Erythroblast (primary cell): ENCODE measurements at places on chromosomes 5 and 9.

GRCh38 chr5:167710444-167711073 lies 580.9 kb upstream of the WWC1 start:
- DNase-seq: no peak

- DNase-seq: no peak
Measured at GRCh38 chr9:3455094-3455493, 70.7 kb downstream of the RFX3 start.

DNA sequence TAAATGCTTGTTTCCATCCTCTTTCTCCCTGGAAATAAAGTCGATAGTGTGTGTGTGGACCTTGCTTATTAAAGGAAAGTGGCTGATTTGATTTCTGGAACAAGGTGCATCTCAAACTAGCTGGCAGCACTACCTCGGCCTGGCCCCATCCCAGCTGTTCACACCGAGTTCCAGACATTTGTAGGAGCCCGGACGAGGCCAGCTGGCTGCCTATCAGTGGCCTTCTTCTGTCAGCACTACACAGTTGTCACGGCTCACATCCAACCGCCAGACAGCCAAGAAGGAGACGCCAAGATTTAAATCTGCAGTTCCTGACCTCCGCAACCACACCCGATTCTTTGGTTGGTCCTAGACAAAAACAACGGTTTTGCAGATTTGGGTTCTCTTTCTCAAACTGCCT lies 63.6 kb downstream of the PALM2AKAP2 start:
- DNase-seq: no peak

GRCh38 chr9:105359892-105360291 lies 87.9 kb upstream of the FSD1L start:
- peak; percentile 72 for DNase-seq

DNA sequence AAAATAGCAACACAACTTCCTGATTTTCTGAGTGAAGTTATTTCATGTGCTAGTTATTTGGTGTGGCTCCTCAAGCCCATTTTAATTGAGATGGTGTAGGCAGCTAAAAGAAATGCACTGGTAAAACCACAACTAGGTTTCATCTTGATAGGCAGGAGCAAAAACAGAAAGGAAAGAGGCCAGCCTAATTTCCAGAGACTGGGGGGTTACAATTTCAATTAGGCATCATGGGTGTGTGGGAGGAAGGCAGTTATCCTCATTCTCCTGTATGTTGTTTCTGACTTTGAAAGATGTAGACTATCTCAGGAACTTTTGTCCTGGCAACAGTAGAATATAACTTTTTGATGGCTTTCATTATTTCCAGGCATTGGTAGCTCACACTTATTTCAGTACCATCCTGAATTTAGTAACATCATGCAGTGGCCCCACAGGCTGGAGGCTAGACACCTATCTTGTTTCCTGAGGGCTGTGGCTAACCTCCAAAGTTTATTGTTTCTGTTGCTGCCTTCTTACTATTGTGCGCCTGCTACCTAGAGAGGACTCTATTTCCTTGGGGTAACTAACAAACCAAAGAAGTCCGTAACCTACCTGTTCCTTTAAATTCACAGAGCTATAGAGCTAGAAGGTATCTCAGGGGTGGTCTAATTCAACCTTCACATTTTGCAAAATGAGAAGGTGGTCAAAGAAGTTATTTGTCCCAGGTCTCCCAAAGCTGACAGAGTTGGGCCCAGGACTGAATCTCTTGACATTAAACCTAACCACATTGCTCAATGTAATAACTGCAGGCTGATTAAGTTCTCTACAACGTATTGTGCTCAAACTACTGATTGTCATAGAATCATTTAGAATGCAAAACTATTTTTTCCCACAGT lies 42.4 kb downstream of the FYB1 start:
- no peak for DNase-seq

GRCh38 chr5:81225463-81225862 lies 7.7 kb upstream of the CKMT2 start:
- no peak for DNase-seq

DNA sequence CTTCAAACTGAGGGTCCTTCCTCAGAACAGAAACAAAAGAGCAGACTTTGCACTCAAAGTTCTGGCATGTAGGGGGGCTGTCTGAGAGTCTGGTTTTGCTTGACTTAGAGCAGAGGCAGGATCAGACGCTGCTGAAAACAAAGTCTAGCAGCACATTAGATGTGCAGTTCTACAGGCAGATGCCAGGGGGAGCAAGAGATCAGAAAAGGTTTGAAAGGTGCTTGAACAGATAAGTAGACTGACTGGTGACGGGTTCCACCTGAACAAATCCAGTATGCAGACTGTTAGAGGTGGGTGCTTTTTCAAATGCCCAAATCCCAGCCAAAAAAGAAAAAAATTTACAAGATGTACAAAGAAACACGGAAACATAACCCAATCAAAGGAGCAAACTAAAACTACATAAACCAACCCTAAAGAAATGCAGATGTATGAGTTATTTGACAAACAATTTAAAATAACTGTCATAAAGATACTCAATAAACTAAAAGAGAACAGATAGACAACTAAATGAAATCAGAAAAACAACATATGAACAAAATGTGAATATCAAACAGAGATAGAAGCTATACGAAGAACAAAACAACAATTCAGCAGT lies 194.7 kb upstream of the FREM1 start:
- peak; percentile 53 for DNase-seq

DNA sequence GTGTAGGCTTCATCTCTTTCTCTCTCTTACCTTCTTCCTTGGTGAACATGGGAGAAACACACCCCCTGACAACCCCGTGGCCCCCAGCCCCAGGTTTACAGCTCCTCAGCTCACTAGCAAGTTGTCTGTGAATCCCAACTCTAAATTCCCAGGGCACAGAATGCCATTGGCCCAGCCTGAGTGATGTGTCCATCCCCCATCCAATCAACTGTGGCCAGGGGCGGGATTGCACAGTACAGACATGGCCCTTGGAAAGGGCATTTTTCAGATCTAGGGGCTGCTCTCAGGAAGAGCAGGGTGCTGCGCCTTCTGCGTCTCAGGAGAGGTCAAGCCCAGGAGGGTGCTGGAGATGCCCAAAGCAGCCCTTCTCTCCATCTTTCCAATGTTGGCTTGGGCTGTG lies 48.2 kb upstream of the ASS1 start:
- no peak for DNase-seq

GRCh38 chr9:134401391-134401790 lies 75.1 kb downstream of the RXRA start:
- no peak for DNase-seq

DNA sequence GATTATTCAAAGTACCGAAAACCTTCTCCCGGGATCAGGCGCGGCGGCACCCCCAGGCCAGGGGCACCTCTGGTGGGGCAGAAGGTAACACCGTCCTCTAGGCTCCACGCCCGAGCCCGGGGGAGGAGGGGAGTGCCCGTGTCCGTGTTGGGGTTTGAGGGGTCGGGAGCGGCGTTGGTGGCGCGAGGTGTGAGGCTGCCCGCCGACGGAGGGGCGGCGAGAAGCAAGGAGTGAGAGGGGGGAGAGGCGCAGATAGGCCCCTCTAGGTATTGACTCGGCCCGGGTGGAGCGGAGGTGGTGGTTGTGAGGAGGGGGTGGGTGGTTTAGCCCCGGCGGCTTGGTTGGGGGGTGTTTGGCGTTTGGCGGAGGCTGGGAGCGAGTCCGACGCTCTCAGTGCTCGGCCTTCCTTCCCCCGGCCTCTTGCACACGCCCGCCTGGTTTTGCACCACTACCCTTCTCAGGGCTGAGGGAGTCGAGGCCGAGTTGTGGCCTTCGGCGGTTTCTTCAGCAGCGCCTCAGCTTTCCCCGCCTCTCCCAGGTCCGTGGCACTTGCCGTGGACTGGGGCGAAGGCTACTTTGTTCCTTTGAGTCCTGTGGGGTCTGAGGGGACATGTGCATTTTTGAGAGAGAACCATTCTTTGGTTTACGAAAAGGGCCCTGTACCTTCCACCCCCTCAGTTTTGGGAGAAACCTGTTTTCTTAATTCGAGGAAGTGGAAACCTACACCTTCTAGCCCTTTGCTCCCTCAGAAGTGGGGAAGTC lies 450 bp downstream of the GPBP1 start:
- DNase-seq: peak; percentile 80

DNA sequence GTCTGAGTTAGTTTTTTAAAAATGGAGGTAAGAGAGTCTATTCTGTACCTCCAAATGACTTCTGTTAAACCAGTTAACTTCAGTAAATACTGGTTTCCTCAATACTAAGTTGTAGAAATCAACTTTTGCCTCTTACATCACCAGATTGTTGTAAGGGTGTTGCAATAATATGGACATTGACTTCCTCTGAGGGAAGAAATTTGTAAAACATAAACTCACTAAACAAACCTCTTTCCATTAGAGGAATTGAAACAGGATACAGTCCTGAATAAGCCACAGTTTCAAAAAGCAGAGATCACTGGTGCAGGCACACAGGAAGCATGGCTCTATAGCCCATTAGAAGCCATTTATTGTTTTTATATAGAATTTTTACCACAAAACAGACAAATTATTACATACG lies 32.7 kb upstream of the SLCO6A1 start:
- DNase-seq: no peak

- DNase-seq: peak; percentile 5
Measured at GRCh38 chr9:19583890-19584289, 175.1 kb downstream of the ACER2 start.

- no peak for DNase-seq
Measured at GRCh38 chr5:76874088-76874581, 24.3 kb downstream of the S100Z start.

GRCh38 chr9:74610523-74611061 lies 113.5 kb downstream of the RORB start:
- DNase-seq: no peak

DNA sequence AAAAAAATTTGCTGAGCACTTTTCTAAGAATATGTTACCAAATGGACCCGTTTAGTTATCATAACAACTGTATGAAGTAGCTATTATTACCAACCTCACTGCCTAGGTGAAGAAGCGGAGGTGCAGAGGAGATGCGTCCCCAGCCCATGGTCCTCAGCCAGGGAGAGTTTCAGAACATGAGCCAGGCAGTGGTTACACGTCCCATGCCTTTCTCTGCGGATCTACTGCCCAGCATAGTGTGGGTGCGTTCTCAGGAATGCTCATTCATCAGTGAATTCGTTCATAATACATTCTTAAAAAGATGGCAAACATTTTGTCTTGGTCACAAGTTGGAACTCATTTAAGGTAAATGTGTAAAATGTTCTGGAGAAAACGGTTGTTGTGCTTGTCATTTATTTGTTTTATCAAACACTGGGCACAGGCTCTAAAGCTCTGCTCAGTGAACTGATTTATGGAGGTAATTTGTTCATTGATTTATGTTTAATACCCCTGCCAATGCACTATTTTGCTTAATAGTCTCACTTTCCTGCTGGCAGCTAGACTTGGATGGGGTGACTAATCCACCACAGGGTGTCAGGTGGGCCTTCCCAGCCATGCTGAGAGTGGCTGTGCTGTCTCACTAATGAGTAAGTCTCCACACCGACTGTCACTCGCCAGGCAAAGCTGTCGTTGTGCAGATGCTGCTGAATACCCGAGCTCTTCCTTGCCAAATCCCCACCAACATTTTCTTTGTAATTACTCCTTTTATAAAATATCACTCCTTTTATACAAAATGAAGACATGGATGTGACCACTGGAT lies 248.8 kb downstream of the TENT4A start:
- no peak for DNase-seq

GRCh38 chr5:14706615-14707021 lies 42.1 kb downstream of the OTULIN start:
- DNase-seq: no peak

GRCh38 chr9:33868440-33868973 lies 51.5 kb downstream of the UBE2R2 start:
- DNase-seq: no peak

DNA sequence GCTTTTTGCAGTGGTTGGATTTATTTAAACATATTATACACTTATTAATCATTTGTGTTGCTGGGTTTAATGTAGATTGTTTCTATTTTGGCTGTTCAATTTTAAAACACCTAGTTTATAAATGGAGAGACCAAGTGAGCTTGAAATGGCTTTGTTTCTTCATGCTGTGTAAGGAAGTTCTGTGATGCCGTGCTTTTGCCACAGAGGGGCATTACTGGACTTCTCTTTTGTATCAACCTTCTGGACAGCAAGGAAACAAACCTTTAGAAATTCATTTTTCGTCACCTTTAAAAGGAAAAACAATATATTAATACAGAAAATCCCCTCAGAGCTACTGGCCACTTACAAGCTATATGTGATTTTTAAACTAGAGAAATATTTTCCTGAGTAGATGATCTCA lies 81.9 kb downstream of the DMRTA1 start:
- no peak for DNase-seq

DNA sequence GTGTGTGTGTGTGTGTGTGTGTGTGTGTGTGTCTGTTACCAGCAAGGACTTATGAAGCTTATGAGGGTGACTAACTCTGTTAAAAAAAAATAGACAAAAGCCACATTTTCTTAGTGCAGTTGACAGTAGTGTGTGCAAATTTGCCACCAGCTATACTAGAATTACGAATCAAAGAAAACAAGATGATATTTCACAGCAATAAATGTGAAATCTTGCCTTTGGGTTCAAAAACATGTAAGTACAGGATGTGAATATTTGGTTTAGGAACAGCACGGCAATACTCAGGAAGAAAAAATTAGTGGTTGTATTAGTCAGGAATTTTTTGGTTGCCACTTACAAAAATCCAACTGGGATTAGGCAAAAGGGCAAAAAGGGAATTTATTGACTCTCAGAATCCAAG lies 117.4 kb downstream of the NPR3 start:
- DNase-seq: no peak

- no peak for DNase-seq
Measured at GRCh38 chr9:108445431-108446071, 410.2 kb downstream of the ACTL7B start.

DNA sequence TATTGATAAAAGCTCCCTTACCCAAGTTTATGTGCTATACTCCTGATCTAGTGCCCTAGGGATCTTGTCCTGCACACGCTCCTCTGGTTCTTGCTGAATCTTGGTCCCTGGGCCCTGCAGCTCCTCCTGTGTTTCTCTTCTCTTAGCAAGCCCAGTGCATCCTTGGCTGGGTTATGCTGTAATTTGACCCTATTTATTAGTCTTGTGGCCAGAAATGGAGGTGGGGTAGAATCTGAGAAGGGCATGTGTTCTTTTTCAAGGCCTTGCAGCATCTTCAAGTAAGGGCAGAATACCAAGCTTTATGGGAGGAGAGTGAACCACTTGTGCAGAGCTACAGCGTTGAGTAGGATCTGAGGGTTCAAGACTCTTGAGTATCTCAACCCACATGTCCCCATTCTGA lies 366.8 kb downstream of the FAM170A start:
- no peak for DNase-seq

GRCh38 chr5:40551496-40552491 lies 127.9 kb upstream of the PTGER4 start:
- DNase-seq: no peak

- DNase-seq: no peak
Measured at GRCh38 chr9:112339886-112340285, 6.5 kb upstream of the PTBP3 start.

DNA sequence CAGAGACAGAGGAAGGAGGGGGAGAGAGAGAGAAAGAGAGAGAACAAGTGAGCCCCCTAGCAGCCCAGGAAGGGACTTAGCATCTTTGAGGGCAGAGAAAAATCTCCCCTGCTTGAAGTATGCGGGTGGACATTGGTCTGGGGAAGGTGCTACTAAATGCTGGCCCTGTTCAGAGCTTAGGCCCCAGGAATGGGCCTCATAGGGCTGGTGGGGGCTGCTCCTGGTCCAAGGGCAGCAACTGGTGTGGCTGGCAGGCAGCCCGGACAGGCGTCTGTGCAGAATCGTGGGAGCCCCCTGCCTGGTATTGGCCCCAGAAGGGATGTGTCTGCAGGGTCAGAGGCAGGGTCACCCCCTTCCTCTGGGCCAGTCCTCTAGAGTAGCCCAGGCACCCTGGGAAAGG lies 47.8 kb upstream of the SUSD3 start:
- DNase-seq: no peak
